ENCODE measurements at places on chromosomes 11 and 22.

- DNase-seq = no peak
Observed at GRCh38 chr11:38510041-38510440, 1912.0 kb upstream of the RAG2 start.

DNA sequence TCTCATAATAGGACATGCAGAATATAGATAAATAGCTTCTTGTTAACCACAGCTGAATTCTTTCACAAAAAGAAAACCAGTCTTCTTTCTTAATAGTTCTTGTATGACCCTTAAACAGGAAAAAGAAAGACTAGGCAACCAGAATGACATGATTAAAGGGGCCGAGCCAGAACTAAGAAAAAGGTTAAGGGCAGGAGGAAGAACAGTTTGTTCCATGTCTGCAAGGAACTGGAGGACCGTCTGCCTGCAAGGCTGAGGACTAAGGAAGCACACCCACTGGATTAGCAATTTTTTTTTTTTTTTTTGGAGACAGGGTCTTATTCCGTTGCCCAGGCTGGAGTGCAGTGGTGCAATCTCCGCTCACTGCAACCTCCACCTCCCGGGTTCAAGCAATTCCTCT is 26.0 kb upstream of the TMPRSS5 start:
- no peak for DNase-seq

DNA sequence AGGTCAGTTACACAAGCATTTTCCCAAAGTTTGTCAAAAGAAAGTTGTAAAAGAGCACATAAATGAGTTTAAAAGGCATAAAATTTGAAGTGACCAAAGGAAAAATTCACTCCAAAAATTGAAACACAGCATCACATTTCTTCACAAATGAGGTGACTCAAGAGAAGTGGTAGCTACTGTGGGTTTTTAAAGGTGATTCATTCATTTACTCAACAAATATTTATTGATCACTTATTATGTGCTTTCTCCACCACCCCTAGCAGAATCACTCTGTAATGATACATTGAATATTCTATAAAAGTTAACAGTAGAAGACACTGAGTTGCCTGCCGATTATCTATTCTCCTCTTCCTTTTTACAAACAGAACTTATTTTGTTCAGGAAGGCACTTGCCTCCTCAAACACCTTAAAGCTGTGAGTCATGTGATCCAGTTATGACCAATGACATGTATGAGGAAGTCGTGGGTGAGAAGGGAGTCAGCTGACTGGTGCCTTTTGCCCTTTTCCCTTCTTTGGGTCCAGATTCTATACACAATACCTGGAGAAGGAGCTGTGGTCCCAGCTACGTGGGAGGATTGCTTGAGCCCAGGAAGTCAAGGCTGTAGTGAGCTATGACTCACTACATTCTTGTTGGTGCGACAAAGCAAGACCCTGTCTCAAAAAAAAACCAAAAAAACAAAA is 67.7 kb upstream of the CLNS1A start:
- DNase-seq = no peak

GRCh38 chr11:64976651-64977050 is 4.7 kb upstream of the MAJIN start:
- no peak for DNase-seq

Data from activated CD4-positive, alpha-beta T cell treated with anti-CD3 and anti-CD28 coated beads for 4 hours (primary cell).